ENCODE measurements at places on chromosomes 1 and 21.

DNA sequence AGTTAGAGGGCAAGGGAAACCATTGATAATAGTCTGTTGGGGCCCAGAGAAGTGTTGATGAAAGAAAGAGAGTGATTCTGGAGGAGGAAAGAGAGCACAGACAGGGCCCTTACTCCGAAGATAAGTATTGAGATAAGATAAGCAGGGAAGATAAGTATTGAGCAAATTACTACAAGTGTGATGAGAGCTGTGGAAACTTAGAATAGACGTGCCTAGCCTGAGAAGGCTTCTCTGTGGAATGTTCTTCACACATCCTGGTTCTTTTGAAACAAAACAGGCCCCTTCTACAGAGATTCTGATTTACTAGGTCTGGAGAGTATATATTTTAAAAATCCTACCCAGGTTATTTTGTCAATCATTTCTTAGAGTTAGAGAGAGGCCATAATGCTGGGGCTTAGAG, 26.4 kb downstream of the FNBP1L start:
- DNase-seq, result no peak

- no peak for DNase-seq
Measured at GRCh38 chr21:45329261-45330074, 41.8 kb upstream of the POFUT2 start.

DNA sequence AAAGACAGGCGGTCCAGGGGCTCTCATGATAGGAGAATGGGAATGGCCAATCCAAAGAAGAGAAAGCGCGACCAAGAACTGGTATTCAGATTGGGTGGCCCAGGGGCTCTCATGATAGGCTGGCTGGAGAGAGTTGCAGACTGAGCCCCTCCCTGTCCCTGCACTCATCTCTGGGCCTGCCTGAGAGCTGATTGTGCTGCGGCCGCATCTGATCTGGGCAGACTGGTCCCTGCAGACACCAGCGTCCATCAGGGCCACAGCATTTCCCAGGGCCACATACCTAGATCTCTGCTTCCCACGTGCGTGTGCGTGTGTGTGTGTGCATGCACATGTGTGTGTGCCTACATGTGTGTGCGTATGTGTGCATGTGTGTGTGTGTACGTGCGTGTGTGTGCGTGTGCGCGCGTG, 30.4 kb upstream of the MAN1C1 start:
- no peak for DNase-seq

GRCh38 chr21:31326522-31327242, 17.4 kb downstream of the TIAM1 start:
- DNase-seq, result peak; percentile 33

DNA sequence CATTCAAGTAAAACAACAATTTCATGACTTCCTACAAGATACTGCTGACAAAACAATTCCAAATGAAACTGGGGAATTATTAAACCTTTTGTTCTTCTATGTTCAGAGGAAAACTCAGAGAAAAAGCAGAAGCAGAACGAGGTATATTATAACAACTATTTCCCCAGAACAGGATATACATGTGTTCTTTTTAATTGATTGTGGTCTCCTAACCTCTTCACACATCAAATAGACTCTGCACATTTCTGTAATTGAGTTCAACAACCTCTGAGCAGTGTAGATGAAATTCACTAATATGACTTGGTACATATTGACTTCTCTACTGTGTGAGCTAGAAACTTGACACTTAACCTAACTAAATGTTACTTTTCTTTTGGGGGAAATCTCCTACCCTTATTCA, 584.2 kb downstream of the NEGR1 start:
- DNase-seq, result no peak

DNA sequence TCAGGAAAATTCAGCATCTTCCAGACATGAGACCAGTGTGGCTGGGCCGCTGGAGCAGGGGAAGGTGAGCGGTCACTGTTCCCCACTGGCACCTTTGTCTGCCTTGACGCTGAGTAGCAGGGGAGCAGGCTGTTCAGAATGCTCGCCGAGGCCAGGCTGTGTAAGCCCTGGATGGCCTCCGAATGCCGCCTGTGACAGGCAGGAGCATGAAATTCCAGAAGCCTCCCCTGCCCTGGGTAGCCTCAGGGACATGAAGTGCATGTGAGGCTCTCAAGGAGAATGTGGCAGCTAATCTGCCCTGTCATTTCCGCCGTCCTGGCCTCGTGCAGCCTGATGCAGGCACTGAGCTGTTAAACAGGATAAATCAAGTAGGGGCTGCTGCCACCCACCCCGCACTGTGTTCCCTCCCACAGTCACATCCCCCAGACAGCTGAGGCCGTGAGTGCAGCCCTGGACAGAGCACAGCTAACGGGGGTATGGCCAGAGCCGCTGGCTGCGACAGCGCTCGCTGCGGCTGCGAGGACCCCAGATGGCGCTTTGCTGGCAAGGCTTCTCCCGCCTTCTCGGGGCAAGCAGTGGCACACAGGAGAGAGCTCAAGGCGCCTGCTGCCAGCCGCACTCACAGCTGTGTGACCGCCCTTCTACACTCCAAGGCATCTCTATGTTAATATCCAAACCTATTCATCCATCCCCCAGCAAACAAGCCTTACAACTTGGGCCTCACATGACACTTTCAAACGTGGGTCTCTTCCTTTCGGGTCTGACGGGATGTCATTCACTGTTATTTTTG, 105.0 kb upstream of the COL6A1 start:
- DNase-seq, result no peak

- DNase-seq, result no peak
Measured at GRCh38 chr21:15206514-15206913, 141.7 kb upstream of the NRIP1 start.

- no peak for DNase-seq
Measured at GRCh38 chr21:36122977-36123376, 11.9 kb upstream of the CBR3 start.
